Lung (tissue), 17 donors: ENCODE measurements at places on chromosomes 12 and 14. TPM values are rescaled to one million over a fixed set of nuclear protein-coding genes. Genes with fewer than 3 reads are reported as not detected.
A peak's percentile ranks its signal among the peaks of the same experiment; 100 is the strongest.

DNA sequence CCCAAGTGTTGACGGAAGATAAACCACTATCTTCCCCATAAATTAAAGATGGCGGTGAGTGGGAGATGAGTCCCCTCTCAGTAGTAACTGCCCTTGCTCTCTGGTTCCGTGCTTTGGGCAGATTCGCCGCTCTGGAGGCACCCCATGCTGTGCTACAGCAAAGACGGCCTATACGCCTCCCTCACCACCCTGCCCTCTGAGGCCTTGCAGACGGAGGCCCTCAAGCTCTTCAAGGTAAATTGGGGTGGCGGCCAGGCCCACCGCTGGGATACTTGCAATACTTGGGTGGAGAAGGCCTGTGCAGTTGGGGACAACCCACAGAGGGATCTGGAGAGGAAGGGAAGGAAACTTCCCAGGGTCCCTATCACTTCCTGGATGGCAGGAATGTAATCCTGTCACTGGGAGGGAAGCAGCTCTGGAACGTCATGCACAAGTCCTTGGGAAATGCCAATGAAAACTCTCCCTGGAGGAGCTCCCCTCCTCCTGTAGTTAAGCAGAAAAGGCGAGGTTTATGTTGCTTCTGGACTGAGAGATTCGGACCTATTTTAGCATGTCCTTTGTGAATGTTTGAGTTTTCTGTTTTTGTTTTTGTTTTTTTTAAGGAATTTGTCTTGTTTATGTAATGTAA is 22.8 kb downstream of the PIGH start:
- no peak overlapping the region for H3K27ac ChIP-seq
- DNase-seq: no peak
- H3K4me1 ChIP-seq: no peaks in the 10 kb centered on the region
- no peaks in the 10 kb centered on the region for H3K36me3 ChIP-seq
- no peak overlapping the region for H3K4me3 ChIP-seq

Gene TMEM229B
- 4.5 TPM for total RNA-seq

- H3K4me1 ChIP-seq: no peaks in the 10 kb centered on the region
- H3K36me3 ChIP-seq: no peaks in the 10 kb centered on the region
- no peak overlapping the region for H3K27ac ChIP-seq
- H3K4me3 ChIP-seq: no peak overlapping the region
- DNase-seq: no peak
- no peaks in the 10 kb centered on the region for H3K27me3 ChIP-seq
Measured at GRCh38 chr14:36085861-36086260, 90.7 kb downstream of the PTCSC3 start.

- H3K4me3 ChIP-seq: no peak overlapping the region
- no peaks in the 10 kb centered on the region for H3K27me3 ChIP-seq
- peak; percentile 90 for DNase-seq
- no peak overlapping the region for H3K27ac ChIP-seq
- no peaks in the 10 kb centered on the region for H3K36me3 ChIP-seq
Measured at GRCh38 chr12:56193025-56193578, 3.8 kb upstream of the SMARCC2 start.

Gene ANKS1B
- 6.2 TPM for total RNA-seq
